Naive thymus-derived CD8-positive, alpha-beta T cell (primary cell): ENCODE measurements at places on chromosomes 5 and 9. TPM values are rescaled to one million over a fixed set of nuclear protein-coding genes. Genes with fewer than 3 reads are reported as not detected.

- H3K4me3 ChIP-seq: peak overlapping the region; percentile 6
- no peaks in the 10 kb centered on the region for H3K36me3 ChIP-seq
Measured at GRCh38 chr5:151745071-151745705, 13.2 kb downstream of the ATOX1 start.

DNA sequence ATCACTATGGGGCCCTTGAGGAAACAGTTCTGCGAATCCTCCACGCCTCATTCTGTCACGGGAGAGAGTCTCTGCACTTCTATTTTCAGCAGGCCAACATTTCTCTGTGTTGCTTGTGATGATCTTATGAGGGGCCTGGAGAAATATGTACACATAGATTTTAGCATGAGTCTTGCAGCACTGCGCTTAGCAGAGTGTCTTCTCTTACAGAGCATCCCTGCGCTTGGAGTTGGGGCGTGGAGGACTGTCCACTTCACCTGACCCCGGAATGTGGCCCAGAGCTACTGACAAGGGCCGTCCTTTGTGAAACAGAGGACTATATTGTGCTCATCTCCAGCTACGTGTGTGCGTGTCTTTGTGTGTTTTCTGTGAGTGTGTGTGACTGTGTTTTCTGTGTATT is 428.2 kb upstream of the IRX4 start:
- no peaks in the 10 kb centered on the region for H3K4me1 ChIP-seq
- H3K27me3 ChIP-seq: peaks cover 2% of the 10 kb centered on the region
- no peak for DNase-seq
- H3K27ac ChIP-seq: no peak overlapping the region
- no peak overlapping the region for H3K4me3 ChIP-seq

The SUSD3 gene
- 62.1 TPM for total RNA-seq

The NPR3 gene
- not detected for total RNA-seq

- no peaks in the 10 kb centered on the region for H3K36me3 ChIP-seq
- no peak overlapping the region for H3K4me3 ChIP-seq
- no peak overlapping the region for H3K27ac ChIP-seq
- H3K4me1 ChIP-seq: no peaks in the 10 kb centered on the region
- H3K27me3 ChIP-seq: no peaks in the 10 kb centered on the region
- no peak for DNase-seq
Measured at GRCh38 chr9:82167296-82167695, 178.7 kb downstream of the SPATA31D1 start.

GRCh38 chr9:85741095-85741874 is 469 bp downstream of the AGTPBP1 start:
- peaks cover 3% of the 10 kb centered on the region for H3K36me3 ChIP-seq
- DNase-seq: peak; percentile 67
- peak overlapping the region; percentile 99 for H3K27ac ChIP-seq
- H3K4me3 ChIP-seq: peak overlapping the region; percentile 92
- peaks cover 56% of the 10 kb centered on the region for H3K4me1 ChIP-seq
- H3K27me3 ChIP-seq: no peaks in the 10 kb centered on the region

The EFCAB9 gene
- total RNA-seq: not detected

DNA sequence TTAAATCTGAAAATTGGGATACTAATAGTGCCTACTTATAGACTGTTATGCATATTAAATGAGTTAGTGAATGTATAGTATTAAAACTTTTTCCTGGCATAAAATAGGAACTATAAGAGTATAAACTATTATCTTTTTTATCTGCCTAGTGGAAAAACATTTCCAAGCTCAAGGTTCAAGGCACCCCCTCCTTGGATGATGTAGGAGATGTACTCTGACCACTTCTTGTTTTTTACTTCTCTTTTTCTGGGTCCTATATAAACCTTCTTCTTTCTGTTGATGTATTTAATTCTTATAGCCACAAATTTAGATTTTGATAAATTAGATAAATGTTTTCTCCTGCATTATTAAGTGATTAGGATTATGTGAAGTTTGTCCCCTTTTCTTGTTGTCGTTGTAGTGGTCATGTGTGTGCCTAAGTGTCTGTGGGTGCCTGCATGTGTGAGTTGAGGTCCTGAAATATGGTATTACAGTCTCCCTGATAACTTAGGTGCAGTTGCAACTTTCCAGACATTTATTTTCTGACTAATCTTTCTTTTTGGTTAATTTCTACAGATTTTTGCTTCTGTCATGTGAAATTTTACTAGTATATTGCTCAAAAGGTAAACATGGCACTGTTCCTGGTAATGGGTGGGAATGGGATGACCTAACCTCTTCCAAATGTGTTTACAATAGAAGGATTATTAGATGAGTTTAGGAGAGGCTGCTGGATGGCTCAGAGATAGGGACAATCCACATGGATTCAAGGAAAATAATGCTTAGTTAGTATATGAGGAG is 160.8 kb upstream of the CDKN2B start:
- no peaks in the 10 kb centered on the region for H3K4me1 ChIP-seq
- H3K36me3 ChIP-seq: no peaks in the 10 kb centered on the region
- H3K27ac ChIP-seq: no peak overlapping the region
- no peak for DNase-seq
- no peak overlapping the region for H3K4me3 ChIP-seq
- no peaks in the 10 kb centered on the region for H3K27me3 ChIP-seq

DNA sequence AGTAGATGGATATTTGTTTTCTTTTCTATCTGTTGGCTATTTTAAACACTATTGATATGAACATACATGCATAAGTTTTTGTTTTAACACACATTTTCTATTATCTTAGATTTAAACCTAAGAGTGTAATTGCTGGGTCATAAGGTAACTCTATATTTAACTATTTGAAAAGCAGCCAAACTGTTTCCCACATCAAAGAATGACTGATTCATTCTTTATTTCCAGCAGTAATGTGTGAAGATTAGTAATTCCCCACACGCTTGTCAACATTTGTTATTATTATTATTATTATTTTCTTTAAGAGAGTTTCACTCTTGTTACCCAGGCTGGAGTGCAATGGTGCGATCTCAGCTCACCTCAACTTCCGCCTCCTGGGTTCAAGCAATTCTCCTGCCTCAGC is 1495.8 kb downstream of the EFNA5 start:
- no peaks in the 10 kb centered on the region for H3K27me3 ChIP-seq
- peaks cover 11% of the 10 kb centered on the region for H3K36me3 ChIP-seq
- no peak for DNase-seq
- H3K4me3 ChIP-seq: no peak overlapping the region
- no peak overlapping the region for H3K27ac ChIP-seq

DNA sequence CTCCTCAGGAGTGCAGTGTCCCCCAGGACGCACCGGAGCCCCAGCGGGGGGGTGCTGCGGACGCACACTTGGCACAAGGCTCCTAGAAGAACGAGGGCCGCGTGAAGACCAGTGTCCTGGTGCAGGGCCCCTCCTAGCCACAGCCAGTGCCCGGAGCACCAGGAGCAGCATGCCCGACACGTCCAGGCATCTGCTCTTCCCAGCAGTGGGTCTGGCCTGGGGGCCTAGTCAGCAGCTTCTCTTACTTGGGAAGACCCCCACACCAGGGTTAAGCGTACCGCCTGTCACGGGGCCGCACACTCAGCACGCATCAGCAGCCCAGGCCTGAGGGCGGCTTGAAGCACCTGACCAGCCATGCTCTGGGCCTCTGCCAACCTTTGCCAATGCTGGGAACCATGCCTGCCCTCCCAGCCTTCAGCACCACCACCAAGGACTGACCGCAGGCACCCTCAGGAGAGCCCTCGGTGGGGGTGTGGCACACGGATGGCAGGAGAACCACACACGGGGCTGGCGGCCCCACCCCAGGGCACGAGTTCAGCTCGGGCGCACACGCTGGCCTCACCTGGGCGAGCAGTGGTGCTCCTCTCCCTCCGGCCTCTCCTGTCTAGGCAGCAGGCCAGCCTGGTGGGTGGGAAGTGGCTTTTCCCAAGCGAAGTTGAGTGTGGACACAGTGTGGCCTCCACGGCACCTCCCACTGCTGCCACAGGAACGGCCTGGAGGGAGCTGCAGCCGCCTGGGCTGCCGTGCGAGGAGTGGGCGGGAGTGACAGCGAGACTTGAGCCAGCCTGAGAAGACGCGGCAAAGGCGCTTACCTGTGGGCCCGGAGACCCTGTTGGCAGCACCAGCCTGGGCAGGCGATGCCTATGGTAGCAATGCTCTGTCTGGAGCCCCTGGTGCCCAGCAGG is 12.0 kb upstream of the AJM1 start:
- no peaks in the 10 kb centered on the region for H3K36me3 ChIP-seq
- H3K27ac ChIP-seq: no peak overlapping the region
- H3K27me3 ChIP-seq: no peaks in the 10 kb centered on the region
- H3K4me1 ChIP-seq: no peaks in the 10 kb centered on the region

DNA sequence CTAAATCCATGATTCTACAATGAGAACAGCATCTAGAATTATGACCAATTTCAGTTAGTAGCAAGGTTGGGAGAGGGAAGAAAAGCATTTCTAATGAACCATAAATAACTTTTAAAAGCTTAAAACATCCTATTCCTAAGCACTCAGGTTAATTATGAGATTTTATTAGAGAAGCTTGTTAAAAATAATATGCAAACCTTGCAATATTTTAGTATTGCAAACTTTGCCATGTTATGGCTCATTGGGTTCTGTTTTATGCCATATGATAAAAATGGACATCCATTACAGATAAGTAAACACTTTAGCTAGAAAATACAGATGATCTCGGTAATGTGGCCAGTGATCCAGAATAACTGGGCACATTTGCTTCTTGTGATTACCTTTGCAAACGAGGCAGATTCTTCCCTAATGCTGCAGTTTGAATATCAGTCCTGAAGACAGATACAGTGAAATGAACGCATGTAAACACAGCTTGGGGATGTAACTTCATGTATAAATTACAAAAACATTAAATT is 447.0 kb downstream of the PLK2 start:
- no peak for DNase-seq
- no peaks in the 10 kb centered on the region for H3K36me3 ChIP-seq
- no peaks in the 10 kb centered on the region for H3K27me3 ChIP-seq
- no peaks in the 10 kb centered on the region for H3K4me1 ChIP-seq
- H3K27ac ChIP-seq: no peak overlapping the region

DNA sequence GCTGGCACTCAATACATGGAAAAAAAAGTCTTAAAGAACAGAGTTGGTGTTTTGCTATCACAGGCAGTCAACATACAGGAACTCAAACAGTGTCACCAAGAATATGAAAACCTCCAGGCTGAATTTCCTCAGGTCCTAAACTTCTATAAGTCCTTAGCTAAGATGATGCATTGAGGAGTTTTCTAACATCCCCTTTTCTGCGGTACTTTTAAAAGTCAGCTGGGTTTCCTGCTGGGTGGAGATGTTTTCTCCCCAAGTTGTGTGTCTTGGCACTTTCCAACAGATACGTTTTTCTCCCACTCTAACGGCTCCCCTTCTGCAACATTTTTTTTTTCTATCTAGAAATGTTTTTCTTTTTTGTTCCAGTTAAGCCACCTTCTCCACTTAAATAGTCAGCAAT is 244.8 kb upstream of the HAPLN1 start:
- no peak overlapping the region for H3K4me3 ChIP-seq
- H3K27me3 ChIP-seq: no peaks in the 10 kb centered on the region
- H3K27ac ChIP-seq: no peak overlapping the region
- no peaks in the 10 kb centered on the region for H3K4me1 ChIP-seq
- no peak for DNase-seq

The SPINK7 gene
- not detected for total RNA-seq

DNA sequence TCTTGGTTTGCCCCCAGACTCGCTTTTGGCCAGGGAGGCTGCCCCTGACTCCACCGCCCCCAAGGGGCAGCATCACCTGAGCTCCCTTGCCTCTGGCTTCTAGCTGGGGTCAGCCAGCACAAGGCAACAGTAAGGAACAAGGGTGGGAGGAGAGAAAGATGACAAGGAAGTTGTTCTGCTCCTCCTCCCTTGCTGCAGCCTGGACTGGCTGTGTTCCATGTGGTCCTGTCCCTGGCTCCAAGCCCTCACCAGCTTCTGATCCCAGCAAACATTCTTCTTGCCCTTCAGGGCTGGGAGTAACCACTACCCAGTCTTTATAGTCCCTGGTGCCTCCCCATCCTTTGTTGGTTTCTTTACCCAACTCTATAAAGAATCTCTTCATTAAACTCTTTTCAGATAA is 100.3 kb upstream of the SPIN1 start:
- no peak overlapping the region for H3K27ac ChIP-seq
- H3K4me3 ChIP-seq: no peak overlapping the region
- no peaks in the 10 kb centered on the region for H3K36me3 ChIP-seq
- H3K27me3 ChIP-seq: no peaks in the 10 kb centered on the region

The LIFR gene
- total RNA-seq: not detected

DNA sequence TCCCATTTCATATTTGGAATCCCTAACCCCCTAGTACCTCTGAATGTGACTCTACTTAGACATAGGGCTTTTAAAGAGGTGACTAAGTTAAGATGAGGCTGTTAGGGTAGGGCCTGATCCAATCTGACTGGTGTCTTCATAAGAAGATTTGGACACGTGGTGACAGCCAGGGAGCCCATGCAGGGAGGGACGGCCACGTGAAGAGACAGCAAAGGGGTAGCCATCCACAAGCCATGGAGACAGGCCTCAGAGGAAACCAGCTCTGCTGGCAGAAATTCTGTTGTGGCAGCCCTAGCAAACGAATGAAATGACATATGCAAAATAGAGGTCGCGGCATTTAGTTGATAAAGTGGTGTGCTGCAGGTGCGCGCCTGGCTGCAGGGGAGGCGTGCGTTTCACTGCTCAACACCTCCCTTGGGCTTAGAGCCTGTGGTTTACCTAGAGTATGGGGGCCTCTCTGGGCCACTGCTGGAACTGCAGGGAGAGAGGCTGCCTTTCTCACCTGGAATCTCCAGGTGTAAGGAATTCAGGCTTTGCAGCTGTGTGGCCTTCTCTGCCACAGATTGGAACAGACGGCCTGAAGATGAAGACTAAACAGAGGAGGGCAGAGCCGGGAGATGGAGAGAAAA is 7.1 kb upstream of the AFAP1L1 start:
- H3K27me3 ChIP-seq: peaks cover 3% of the 10 kb centered on the region
- peak; percentile 78 for DNase-seq
- H3K4me3 ChIP-seq: no peak overlapping the region
- no peak overlapping the region for H3K27ac ChIP-seq
- peaks cover 10% of the 10 kb centered on the region for H3K4me1 ChIP-seq
- no peaks in the 10 kb centered on the region for H3K36me3 ChIP-seq

The TEX48 gene
- total RNA-seq: not detected

The SLC34A1 gene
- total RNA-seq: 0.25 TPM

DNA sequence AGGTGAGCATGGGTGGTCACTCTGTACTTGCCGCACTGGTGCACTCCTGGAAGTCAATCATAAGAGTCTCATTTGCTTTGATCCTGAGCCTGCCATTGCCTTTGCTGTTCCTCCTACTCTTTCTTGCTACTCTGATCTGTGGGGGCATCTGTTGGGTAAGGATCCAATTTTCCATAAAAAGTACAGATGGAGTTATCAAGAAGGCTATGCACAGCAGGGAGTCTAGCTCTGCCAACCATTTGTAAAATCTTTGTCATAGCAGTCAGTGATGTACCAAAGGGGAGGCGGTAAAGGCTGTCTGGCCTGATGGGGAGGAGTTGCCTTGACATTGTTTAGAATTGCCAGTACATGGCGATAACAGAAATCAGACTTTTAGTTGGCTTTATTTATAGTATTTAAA is 109.0 kb upstream of the PLPPR1 start:
- no peaks in the 10 kb centered on the region for H3K36me3 ChIP-seq
- H3K4me1 ChIP-seq: no peaks in the 10 kb centered on the region
- no peak overlapping the region for H3K4me3 ChIP-seq
- no peak overlapping the region for H3K27ac ChIP-seq

The STK32A gene
- total RNA-seq: not detected

The IFNB1 gene
- total RNA-seq: not detected

The ZFAND5 gene
- total RNA-seq: 153 TPM

- no peaks in the 10 kb centered on the region for H3K27me3 ChIP-seq
- H3K27ac ChIP-seq: peak overlapping the region; percentile 93
- peak overlapping the region; percentile 85 for H3K4me3 ChIP-seq
- peak; percentile 29 for DNase-seq
Measured at GRCh38 chr9:131731644-131732043, 8.2 kb downstream of the RAPGEF1 start.

GRCh38 chr9:91073049-91073810 is 271.6 kb downstream of the SYK start:
- H3K27me3 ChIP-seq: no peaks in the 10 kb centered on the region
- H3K4me1 ChIP-seq: no peaks in the 10 kb centered on the region
- no peak overlapping the region for H3K4me3 ChIP-seq
- no peak overlapping the region for H3K27ac ChIP-seq
- no peak for DNase-seq
